ENCODE measurements at places on chromosomes 5 and 9.
A peak's percentile ranks its signal among the peaks of the same experiment; 100 is the strongest.

DNA sequence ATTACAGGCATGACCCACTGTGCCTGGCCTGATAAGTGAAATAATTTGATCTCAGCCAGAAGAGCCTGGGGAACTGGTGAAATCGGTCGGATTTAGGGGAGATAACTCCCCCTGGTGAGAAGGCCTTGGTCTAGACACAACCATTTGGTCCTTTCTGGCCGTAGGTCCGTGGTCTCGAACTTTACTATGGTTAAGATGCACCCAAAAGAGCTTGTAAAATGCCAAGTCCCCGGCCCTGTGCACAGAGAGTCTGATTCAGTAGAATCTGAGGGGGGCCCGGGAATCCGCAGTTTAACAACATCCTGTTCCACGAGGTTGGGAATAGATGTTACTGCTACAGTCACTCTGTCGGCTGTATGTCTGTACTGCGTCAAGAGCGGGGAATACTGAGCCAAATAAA, 140.7 kb downstream of the C9orf50 start:
- no peak for DNase-seq

DNA sequence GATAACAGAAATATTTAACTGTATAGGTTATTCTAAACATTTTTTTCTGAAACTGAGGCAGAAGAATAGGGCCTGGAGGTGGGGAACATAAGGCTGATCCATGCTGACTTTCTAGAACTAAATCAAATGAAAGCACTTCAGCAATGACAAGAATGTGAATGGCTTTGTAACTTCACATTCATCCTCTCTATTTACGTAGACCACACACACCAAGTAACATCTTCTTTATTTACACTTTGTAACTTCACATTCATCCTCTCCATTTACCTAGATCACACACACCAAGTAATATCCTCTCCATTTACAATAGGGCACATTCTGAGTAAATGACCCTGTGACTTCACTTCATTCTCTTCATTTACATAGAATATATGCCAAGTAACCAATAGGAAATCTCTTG, 251.8 kb upstream of the CDH9 start:
- DNase-seq = no peak

GRCh38 chr5:179153341-179153901, 93.2 kb downstream of the ZNF354C start:
- no peak for DNase-seq

GRCh38 chr9:111020594-111020993, 17.7 kb downstream of the LPAR1 start:
- DNase-seq = no peak

DNA sequence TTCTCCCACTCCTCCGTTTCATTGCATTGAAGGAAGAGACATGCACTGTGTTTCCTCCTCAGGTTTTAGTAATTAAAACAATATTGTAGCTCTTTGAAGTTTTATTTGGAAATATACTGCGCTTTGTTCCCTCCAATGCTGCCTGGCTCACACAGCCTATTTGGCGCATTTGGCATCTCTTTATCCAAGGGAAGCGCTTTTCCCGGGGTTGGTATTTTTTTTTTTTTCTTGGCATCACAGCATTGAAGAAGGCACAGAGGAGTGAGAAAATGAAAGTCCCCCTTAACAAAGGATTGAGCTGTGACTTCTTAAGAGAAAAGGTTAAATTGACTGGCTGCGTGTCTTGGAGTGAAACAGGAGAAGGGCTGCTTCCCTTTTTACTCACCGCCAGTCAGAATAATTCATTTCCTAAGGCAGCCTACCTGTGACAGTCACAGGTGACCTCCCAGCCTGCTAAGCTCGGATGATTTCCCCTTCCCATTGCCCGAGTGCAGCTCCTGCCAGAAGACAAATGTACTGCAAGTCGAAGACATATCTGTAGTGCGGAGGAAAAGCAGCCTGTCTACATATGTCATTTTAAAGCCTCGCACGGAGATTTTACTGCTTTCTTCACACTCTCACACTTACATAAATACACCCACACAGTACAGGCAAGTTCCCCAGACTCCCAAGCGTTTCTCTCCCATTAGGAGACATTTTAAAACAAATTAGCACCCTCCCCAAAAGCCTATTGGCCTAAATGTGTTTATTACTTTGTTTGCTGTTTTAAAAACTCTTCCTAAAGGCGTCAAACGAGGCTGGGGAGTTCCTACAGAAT, 665.5 kb upstream of the ZNF608 start:
- no peak for DNase-seq

DNA sequence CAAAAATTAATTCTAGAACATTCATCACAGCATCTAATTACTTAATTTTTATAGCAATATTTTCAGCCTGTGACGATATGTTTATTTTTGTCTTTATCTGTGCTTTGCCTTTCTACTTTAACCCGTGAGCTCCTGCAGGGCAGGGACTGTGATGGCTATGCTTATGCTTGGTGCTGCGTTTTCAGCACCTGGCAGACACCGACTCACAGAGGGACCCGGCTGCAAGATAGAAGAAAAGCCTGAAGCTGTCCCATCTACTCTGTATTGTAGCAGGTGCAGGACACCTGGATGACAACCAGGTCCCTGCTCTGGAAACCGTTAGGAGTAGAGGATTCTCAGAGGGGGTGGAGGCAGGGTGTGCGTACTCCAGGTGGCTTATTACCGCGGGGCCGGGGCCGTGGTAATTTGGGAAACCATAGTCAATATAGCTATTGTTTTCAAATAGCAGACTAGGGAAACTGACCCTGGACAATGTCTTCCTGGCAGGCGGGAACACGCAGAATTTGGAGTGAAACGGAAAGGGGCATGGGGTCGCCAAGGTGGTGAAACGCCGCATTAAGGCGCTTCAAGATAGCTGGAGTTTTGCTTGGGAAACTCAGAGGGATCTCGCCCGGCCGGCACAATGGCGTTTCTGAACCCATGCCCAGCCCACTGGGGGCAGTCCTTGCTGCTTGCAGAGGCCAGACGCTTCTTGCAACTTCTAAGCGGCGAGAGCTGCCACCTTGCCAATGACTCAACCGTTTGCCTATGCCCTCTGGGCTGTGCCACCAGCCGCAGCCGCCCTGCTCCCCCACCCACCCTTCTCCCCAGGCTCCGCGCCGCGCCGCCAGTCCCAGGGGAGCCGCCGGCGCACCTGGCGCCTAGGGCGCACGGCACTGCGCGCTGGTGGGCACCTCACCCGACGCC, 140.1 kb upstream of the PALM2AKAP2 start:
- no peak for DNase-seq

GRCh38 chr5:107294669-107295068, 376.1 kb downstream of the EFNA5 start:
- no peak for DNase-seq

DNA sequence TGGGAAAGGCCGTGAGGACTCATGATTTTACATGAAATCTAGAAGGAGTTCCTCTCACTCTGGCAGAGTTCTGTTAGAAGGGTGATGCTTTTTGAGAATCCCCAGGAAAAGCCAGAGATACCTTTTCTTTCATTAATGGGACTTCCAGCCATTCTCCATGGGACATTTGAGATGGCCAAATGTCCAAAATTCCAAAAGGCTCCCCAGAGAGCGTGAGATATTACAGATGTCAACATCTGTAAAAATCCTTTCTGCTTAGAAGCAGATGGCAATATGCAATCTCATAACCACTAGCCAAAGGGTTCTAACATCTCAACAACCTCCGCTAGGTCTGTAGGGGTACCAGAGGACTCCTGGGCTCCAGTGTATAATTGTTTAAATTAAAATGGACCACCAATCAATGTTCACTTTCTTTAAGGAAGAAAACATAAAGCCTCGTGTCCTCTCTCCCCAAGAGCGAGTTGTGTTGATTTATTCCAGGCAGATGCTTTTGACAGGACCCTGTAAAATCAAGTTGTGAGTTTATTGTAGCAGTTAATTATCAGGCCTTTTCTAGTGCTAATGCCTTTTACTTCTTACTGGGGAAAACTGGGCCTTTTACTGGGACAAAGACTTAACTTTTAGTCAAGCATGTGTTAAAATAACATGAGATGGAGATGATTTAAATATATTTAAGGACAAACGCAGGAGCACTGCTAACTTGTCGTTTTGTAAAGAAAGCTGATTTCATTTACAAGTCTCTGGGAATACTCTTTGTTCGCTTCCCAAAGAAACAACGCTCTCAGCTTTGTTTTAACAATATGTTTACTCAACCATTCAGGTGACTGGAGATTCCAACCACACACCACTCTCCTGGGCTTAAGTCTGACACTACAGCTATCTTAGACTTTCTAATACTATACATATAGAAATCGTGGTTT, 4.8 kb downstream of the GAS1 start:
- DNase-seq = no peak

GRCh38 chr5:139648205-139649081, at the start of gene CXXC5:
Gene CXXC5, plus strand, starts transcription at chr5:139648349. Its CDS starts 32,175 bp downstream, at chr5:139680524.
- peak; percentile 71 for DNase-seq

- no peak for DNase-seq
These were observed 22.1 kb downstream of the ELP1 start for GRCh38 chr9:108911820-108912219.

GRCh38 chr5:170218726-170219125, 14.1 kb upstream of the C5orf58 start:
- no peak for DNase-seq

DNA sequence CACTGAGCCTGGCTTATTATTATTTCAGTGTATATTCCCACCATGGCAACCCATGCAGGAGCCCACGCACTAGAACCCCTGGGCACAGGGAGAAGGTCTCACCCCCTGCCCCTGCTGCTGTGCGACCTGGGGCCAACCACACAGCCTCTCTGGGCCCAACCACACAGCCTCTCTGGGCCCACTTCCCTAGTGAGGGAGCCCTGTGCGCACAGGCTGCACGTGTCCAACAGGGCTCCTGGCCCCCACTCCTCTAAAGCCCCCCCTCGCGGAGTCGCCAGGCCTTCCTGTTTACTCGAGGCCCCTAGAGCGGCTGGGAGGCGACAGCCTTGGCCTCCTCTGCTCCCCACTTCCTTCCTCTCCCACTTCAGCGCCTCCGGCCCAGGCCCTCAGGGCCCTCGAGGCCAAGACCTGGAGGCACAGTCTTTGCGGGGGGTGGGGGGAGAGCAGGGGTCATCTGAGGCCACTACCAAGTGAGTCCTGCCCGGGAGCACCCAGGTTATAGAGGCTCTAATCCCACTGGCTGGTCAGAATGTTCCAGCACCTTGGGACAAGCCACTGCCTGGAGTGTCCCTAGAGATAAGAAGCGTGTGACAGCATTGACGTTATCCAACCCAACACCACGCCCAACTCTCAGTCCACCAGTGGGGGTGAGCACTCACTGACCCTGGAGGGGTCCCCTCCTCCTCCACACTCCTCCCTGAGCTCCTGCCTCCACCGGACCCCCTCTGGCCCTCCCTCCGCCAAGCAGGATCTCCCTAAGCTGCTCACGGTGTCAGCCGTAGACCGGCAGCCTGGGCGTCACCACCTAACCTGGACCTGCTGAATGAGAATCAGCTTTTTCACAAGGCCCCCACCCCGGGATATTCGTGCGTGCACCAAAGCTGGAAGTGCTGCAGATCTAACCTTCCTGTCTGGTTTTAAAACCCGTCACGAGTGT, 7.9 kb upstream of the ENG start:
- peak; percentile 54 for DNase-seq

DNA sequence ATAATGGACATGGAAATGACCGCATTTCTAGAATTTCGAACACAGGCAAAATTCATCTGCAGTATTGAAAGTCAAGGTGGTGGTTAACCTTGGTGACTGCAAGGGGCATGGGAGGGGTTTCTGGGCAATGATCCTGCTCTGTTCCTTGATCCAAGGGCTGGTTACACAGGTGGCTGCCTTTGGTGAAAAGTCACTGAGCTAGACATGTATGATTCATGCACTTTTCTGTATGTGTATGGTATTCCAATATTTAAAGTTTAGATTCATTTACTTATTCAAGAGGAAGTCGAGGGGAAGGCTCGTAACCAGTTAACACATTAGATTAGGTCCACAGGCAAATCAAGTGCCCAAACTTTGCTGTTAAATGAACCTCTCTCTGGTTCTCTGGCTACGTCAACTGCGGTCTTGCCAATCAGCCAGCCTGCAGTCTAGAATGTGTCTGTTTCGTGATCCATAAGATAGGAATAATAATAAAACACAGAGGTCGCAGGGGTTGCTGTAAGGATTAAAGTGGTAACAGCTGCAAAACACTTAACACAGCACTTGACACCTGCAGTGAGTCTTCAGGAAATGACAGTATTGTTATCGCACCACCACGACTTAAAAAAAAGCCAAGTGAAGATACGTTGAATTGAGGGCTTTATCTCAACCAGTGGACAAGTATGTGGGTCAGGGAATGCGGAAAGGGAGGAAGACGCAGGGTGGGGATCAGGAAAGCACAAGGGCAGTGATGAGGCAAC, 92.5 kb downstream of the TLE1 start:
- DNase-seq = no peak

- DNase-seq = no peak
These were observed 155.9 kb downstream of the SGCD start for GRCh38 chr5:156482818-156483217.

DNA sequence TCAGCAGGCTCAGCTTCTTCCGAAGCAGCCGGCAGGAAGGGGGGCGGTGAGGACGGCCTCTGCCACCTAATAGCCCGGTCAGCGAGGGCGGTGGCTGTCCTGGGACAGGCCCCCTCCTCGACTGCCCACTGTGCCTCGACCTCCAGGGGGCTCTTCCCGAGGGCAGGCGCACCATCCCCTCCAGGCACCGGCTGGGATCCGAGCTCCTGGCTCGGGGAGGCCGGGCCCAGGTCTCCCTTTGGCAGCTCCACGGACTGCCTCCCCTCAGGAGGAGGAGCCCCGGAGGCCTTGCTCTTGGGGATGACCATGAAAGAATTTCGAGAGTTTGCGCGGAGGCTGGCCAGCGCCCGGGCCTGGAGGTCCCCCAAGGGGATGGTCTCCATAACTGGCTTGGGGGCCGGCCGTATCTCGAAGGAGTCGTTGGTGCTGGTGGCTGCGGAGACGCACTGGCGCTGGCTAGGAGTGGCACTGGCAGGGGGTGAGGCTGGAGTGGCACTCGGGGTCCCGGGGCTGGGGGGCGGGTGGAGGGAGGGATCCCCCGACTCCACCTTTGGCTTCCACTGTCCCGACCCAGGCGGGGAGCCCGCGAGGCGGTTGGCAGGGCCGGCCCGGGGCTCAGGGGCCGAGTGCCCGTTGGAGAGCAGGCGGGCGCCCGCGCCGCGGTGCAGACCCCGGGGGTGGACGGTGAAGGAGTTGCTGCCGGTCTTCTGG, 975 bp downstream of the TPRN start:
- DNase-seq = peak; percentile 40

- DNase-seq = no peak
These were observed 13.4 kb upstream of the HABP4 start for GRCh38 chr9:96436456-96437126.

DNA sequence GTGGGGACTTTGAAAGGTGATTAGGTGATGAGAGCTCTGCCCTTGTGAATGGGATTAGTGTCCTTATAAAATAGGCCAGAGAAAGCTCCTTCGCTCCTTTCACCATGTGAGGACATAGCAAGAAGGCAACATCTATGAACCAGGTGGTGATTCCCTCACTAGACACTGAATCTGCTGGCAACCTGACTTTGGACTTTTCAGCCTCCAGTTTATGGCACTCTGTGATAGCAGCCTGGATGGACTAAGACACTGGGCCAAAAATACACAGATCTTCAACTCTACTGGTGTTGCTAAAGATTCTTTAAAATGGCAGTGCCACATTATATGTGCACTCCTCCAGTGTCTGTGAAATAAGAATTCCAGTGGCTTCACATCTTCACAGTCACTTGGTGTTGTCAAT, 41.2 kb upstream of the COL15A1 start:
- no peak for DNase-seq

- DNase-seq = no peak
These were observed 233.7 kb downstream of the TLE1 start for GRCh38 chr9:81455462-81456219.

All from activated T-cell treated with anti-CD3 and anti-CD28 coated beads, Interleukin-2, amount 50 U/mL, for 48 hours (primary cell).